Kidney (tissue), 22 donors: ENCODE measurements at places on chromosomes 16 and 17. TPM values are rescaled to one million over a fixed set of nuclear protein-coding genes. Genes with fewer than 3 reads are reported as not detected.

DNA sequence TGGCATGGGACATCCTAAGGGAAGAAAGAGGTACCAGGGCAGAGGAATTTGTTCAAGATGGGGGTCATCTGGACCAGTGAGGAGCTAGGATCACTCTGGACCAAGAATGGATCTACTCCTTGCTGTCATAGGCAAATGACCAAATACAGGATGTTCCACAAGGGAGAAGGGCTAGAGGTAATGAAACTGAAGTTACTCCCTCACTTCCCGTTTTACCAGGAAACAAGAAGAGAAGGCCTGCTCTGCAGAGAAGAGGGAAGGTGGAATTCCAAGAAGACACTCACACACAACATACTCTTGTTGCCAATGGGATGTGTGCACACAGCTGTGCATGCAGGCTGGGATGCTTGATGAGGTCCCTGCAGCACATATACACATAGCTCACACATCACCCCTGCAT lies 38.6 kb downstream of the NEUROD2 start:
- DNase-seq, result no peak

DNA sequence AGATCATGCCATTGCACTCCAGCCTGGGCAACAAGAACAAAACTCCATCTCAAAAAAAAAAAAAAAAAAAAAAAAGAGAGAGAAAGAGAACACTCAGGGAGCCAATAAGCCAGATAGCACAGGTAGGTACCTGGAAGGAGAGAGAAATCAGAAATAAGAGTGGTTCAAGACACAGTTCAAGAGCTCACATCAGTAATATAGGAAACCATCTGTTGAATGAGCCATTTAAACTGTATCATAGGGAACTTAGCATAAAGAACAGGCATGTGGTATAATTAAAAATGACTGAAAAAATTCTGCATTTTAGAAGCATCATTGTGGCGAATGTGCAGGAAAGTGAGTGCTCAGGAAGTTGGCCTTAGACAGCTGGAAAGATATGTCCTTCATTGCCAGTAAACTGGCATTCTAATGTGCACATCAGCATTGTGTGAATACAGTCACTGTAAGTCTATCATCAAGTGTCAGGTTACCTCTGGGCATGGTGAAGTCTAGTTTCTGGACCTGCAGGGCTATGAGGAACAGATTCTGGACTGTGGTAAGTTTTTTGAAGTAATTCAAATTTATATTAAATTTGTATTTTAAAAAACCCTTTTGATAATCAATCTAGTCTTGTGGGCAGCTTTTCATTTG lies 20.4 kb downstream of the KRT12 start:
- no peak for DNase-seq

- no peak for DNase-seq
These were observed 223.0 kb downstream of the NTN1 start for GRCh38 chr17:9244066-9245052.

Gene KRT33A
- not detected for polyA plus RNA-seq

- peak; percentile 90 for DNase-seq
These were observed at the start of gene NRN1L for GRCh38 chr16:67884684-67885083. NRN1L (plus strand) TSS chr16:67884885; CDS start chr16:67884904, 19 bp downstream.

GRCh38 chr17:49739641-49740271 lies 24.2 kb downstream of the FAM117A start:
- DNase-seq, result no peak

DNA sequence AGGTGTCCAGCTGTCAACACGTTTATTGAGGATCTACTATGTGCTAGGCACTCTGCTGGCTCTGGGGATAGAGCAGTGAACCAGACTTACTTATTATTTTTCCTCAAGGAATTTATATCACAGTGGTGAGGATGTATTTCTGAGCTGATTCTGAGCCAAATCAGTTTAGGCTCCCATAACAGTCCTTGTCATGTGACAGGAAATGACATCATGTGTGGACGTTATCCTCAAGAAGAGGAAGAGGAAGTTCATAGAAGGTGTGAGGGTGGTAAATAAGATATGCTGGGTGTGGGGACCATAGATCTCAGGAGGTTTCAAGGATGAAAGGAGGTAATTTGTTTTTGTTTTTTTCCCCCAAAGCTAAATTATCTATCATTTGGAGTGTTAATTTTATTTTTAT lies 873.5 kb upstream of the EEF2KMT start:
- DNase-seq, result no peak

DNA sequence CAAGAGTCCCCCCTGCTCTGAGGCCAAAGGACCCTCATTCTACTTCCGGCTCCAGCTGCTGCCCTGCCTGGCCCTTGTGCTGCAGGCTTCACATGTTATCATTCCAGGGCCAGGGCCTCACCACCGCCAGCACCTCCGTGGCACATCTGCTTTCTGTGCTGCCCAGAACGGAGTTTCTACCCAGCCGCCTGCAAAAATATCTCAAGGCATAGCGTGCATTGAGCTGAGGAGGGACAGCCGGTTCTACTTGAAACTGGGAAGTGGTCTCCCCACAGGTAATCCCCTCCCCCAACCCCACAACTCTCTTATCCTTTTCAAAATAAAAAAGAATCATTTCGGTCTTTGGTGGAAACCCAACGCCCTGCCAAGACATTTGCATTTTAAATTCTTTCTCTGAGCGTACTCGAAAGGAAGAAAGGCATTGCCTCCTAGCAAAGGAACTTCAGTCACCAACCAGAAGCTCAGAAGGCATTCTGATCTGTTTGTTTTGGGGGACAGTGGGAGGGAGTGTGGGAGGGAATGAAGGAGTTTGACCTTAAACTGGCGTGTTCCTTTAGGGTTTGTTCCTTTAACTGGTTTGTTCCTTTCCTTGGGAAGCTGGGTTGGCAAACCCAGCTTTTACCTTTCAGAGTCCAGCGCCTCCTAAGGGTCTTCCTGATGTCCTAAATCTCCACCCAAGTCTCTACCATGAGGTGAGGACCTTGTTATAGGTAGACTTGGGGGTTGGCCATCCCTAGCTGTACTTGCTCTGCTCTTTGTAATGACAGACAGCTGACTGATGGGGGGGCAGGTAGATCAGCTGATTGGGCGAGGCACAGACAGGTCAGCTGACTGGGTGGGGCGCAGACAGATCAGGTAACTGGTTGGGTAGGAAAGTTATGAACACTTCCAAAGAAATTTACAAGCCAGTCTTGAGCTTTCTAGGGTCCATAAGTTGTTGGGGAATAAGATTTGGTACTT lies 33.4 kb upstream of the PIK3R6 start:
- DNase-seq, result no peak

- DNase-seq, result no peak
These were observed 5.2 kb downstream of the PALB2 start for GRCh38 chr16:23635958-23636357.

DNA sequence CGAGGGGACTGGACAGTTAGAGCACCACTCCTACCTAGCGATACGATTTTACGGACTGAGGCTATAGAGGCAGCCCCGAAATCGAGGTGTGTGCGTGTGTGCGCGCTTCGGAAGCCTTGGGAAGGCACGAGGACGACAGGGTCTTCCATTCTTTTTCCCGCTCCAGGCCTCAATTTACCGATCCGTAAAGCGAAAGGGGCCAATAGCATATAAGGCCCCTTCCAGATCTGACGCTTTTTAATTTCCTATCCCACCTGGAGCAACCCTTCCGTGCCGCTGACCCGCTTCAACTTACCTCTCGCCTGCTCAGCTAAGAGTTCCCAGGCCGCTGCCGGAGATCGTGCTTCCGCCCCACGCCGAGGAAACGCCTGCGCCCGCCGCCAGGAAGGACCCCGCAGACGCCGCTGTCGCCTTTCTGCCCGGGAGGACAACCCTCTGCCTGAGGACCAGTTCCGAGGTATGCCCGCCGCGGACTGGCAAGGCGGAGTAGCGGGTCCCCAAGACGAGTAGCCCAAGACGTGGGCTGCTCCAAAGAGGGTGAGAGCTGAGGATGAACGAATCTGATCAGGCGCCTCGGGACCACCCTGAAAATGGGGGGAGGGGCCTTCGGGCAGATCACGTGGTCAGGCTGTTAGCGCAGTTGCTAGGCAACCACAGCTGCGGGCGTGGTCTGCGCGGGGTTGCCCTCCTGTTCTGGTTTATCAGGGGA lies at the start of gene EFTUD2:
Gene EFTUD2, minus strand, starts transcription at position 372 of the 709 bp plus-strand sequence. CDS start 4,924 bp downstream, outside the sequence.
- DNase-seq, result peak; percentile 95

DNA sequence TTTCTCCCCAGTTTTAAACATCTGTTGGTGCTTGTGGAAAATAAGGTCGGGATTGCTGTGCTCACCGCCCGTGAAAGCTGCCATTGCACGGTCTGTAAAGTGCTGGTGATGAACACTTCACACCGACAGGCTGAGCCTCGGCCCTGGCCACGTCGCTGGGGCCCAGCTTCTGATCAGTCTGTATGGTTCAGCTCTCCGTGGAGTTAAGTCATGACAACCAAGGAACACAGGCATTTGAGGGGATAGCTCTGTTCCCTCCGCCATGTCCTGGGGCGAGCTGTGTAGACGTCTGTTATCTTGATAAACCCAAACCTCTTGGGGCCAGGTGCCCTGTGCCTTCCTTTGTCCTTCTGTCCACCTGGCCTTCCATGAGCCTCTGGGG lies 110.6 kb downstream of the METRNL start:
- peak; percentile 61 for DNase-seq

Gene XYLT1
- 0.52 TPM for polyA plus RNA-seq

- DNase-seq, result peak; percentile 76
These were observed 8.1 kb upstream of the CPNE2 start for GRCh38 chr16:57084257-57084770.

DNA sequence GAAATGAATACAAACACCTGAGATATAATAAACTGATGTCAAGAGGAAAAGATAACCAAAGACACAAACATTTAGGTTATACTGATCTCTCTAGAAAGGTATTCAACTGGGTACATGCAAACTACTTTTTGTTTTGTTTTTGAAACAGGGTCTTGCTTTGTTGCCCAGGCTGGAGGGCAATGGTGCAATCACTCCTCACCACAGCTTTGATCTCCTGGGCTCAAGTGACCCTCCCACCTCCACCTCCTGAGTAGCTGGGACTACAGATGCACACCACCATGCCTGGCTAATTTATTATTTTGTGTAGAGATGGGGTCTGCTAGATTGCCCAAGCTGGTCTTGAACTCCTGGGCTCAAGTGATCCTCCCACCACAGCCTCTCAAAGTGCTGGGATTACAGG lies 38.1 kb downstream of the TEKT5 start:
- DNase-seq, result no peak

Gene FZD2
- 5.5 TPM for polyA plus RNA-seq

Gene KRTAP4-4
- not detected for polyA plus RNA-seq

GRCh38 chr17:45171338-45172231 lies 9.9 kb downstream of the HEXIM2 start:
- DNase-seq, result peak; percentile 84

- DNase-seq, result no peak
These were observed 6.6 kb downstream of the PLEKHH3 start for GRCh38 chr17:42669977-42670788.

GRCh38 chr17:3838206-3838605 lies 7.8 kb downstream of the NCBP3 start:
- DNase-seq, result no peak

GRCh38 chr16:29876217-29876593 lies 13.2 kb upstream of the CDIPT start:
- DNase-seq, result no peak

Gene GINS2
- polyA plus RNA-seq, result 0.97 TPM

DNA sequence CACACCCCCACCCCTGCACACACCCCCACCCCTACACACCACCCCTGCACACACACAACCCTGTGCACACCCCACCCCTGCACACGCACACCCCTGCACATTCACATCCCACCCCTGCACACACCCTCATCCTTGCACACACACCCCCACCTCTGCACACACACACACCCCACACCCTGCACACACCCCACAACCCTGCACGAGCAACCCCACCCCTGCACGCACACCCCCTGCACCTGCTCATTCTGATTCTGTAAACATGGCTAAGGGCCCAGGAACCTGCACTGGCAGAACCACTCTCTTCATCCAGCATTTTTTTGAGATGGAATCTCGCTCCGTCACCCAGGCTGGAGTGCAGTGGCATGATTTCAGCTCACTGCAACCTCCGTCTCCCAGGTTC lies 18.1 kb downstream of the CHMP1A start:
- DNase-seq, result no peak

Gene BAIAP3
- 8.2 TPM for polyA plus RNA-seq

GRCh38 chr17:3669085-3669347 lies 404 bp downstream of the EMC6 start:
- DNase-seq, result no peak

Gene NTHL1
- polyA plus RNA-seq, result 36.0 TPM

Gene GP1BA
- polyA plus RNA-seq, result not detected

DNA sequence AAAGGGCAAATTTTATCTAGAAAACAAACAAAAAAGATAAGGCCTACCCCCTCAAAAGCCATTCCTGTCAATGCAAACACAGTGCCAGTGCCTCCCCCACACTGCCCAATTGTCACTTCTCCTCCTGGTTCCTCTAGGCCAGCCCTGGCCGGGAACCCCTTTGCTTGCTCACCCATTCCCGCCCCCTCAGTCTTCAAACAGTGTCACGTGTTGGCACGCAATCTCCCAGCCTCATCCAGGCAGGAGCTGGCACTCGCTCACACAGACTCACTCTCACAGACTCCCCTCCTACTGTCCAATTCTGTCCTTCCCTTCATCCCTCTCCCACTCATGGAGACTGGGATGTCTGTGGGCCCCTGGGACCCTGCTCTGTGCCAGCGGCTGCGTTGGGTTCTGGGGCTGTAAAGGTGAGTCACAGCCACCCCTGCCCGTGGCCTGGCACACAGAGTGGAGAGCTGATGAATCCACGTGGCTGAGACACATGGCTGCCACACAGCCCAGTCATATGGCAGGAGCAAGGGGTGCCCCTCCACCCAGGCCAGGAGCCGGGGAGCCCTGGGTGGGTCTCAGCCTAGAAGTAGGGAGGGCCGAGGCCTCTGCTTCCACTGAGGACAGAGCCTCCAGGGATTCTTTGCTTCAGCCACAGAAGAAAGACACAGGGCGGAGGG lies 54.8 kb downstream of the VAC14 start:
- peak; percentile 89 for DNase-seq

DNA sequence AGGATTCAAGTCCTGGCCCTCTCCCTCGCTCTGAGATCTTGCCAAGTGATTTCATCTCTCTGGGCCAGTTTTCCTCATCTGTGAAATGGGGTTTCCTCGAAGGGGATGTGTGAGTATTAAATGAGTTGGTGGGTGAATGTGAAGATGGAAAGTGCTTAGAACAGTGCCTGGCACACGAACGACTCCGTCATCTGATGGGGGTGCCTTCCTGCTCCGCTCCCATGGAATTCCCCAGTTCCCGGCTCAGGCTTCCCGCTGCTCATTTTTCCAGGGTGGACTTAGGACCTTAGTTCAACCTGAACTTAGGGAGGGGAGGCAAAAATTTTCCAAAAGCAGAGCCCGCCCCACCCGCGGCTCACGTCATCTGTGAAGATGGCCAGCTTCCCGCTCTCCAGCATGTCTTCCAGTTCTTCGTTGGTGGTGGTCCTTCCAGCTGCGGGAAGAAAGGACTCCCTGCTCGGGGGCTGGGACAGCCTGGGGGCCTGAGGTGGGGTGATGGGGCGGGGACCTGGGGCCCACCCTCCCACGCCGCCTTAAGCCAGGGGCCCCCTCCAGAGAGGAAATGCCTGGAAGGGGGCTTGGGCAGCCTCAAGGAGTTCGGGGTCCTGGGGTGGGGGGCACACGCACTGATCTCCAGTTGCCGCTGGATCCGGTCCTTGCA lies 11.4 kb downstream of the HSD3B7 start:
- DNase-seq, result no peak
